Prostate gland (tissue), 2 donors: ENCODE measurements at places on chromosomes 12 and 14. TPM values are rescaled to one million over a fixed set of nuclear protein-coding genes. Genes with fewer than 3 reads are reported as not detected.

NELL2 gene
- total RNA-seq, result 5.8 TPM

ANO4 gene
- 7.2 TPM for total RNA-seq

AVPR1A gene
- 0.91 TPM for total RNA-seq

TAS2R7 gene
- not detected for total RNA-seq

ESRRB gene
- total RNA-seq, result 0.32 TPM

GLI1 gene
- 11.5 TPM for total RNA-seq

LARP4 gene
- total RNA-seq, result 32.9 TPM

PTMS gene
- 285 TPM for total RNA-seq

CLEC7A gene
- 3.4 TPM for total RNA-seq

SMOC1 gene
- total RNA-seq, result 3.7 TPM

C12orf42 gene
- 6.6 TPM for total RNA-seq

CLEC4C gene
- total RNA-seq, result not detected

BHLHE41 gene
- total RNA-seq, result 31.5 TPM

LGR5 gene
- 0.64 TPM for total RNA-seq

ETFRF1 gene
- total RNA-seq, result 39.3 TPM

SDSL gene
- 8.5 TPM for total RNA-seq

C1R gene
- 261 TPM for total RNA-seq

HOXC4 gene
- total RNA-seq, result 0.62 TPM

MIPOL1 gene
- total RNA-seq, result 14.4 TPM

CD163L1 gene
- 8.2 TPM for total RNA-seq

KERA gene
- total RNA-seq, result not detected

TMEM52B gene
- not detected for total RNA-seq

DENND5B gene
- total RNA-seq, result 32.3 TPM

ANKRD33 gene
- not detected for total RNA-seq

KLRF1 gene
- not detected for total RNA-seq

FAM161B gene
- total RNA-seq, result 13.8 TPM

MGP gene
- total RNA-seq, result 388 TPM

OR4E2 gene
- total RNA-seq, result not detected

KCNC2 gene
- total RNA-seq, result 3.0 TPM

RAB5B gene
- 191 TPM for total RNA-seq

PLEKHD1 gene
- 0.27 TPM for total RNA-seq

CAPS2 gene
- total RNA-seq, result 7.9 TPM

MDGA2 gene
- total RNA-seq, result not detected

PSEN1 gene
- 46.3 TPM for total RNA-seq

GPR65 gene
- total RNA-seq, result 0.57 TPM

COX8C gene
- total RNA-seq, result 10.8 TPM

ALDH1L2 gene
- total RNA-seq, result 5.3 TPM

HOXC12 gene
- total RNA-seq, result not detected

MARS1 gene
- total RNA-seq, result 67.2 TPM

SLC38A6 gene
- total RNA-seq, result 13.7 TPM

APOLD1 gene
- 16.1 TPM for total RNA-seq

FOXN3 gene
- 141 TPM for total RNA-seq

FBXO21 gene
- 412 TPM for total RNA-seq

KRT72 gene
- total RNA-seq, result not detected

ATG14 gene
- 21.9 TPM for total RNA-seq

HOXC10 gene
- total RNA-seq, result 7.2 TPM

LAG3 gene
- 0.73 TPM for total RNA-seq

NID2 gene
- 6.9 TPM for total RNA-seq

UNC79 gene
- total RNA-seq, result 1.0 TPM

STON2 gene
- total RNA-seq, result 12.7 TPM

POLE2 gene
- 3.2 TPM for total RNA-seq
